Type B pancreatic cell (in vitro differentiated cells): ENCODE measurements at places on chromosomes 3 and 15.

GRCh38 chr3:170753421-170754310 lies 116.3 kb downstream of the RPL22L1 start:
- DNase-seq: no peak

DNA sequence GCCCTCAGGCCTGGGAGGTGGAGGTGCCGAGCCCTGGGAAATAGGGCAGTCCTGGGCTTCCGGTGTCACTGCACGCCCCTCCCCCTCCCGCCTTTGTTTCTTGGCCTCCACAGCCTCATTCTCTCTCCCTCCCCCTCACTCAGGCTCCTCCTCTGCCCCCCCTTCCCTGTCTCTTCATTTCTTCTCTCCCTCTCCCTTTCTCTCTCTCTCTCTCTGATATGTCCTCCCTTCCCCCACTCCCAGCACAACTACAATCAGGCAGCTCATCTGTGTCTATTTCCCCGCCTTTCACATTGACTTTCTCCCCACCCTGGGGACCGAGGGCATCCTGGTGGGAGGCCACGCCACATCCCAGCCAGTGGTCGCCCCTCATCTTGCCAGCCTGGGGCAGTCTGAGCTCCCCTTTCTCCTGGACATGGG lies 40.2 kb downstream of the IDH2 start:
- no peak for DNase-seq

DNA sequence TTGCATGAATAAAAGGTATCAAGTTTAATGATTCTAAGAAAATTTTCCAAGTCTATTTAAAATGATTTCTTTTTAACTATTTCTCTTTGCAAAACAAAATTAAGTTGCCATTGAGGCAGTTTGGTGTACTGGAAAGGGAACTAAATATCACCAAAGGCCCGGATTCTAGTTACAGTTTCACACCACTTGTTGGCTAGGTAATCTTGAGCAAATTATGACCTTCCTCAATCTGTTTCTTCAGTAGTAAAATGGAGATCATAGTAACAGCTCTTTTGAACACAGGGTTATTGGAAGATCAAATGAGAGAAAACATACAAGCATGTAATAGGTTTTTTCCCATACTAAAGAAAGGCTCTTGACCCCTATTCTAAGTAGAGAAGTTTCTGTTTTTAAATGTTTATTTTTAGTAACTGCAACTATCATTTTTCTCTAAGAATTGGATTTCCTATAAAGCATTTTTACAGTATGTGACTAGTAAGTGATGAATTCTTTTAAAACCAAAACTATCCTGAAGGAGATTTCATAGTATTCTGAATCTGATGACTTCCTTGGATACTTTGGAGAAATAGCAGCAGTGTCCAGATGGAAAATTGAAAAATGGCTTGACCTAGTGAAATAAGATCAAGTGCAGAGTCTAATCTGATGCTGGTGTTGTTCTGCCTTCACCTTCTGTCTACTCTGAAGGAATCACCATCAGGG lies 15.7 kb downstream of the SCAANT1 start:
- no peak for DNase-seq

DNA sequence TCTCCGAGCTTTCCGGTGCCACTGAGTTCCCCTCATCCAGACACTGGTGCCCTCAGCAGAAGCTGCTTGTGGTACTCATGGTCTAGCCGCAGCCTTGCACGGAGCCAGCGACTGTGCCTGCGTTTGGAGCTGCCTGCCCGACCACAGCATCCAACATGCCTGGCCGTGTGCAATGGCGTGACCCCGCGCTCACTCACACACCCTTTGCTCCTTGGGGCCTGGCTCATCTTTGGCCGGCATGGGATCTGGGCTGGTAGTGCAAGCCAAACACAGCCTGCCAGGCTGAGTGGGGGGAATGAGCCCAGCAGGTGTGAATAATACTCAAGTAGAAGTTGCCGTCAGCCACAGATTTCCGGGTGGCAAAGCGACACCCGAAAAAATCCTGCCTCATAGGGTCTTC lies 1178.7 kb upstream of the GBE1 start:
- no peak for DNase-seq

- DNase-seq: no peak
These were observed 122.0 kb downstream of the TJP1 start for GRCh38 chr15:29700296-29700695.
